ENCODE measurements at places on chromosomes 12 and 14.

DNA sequence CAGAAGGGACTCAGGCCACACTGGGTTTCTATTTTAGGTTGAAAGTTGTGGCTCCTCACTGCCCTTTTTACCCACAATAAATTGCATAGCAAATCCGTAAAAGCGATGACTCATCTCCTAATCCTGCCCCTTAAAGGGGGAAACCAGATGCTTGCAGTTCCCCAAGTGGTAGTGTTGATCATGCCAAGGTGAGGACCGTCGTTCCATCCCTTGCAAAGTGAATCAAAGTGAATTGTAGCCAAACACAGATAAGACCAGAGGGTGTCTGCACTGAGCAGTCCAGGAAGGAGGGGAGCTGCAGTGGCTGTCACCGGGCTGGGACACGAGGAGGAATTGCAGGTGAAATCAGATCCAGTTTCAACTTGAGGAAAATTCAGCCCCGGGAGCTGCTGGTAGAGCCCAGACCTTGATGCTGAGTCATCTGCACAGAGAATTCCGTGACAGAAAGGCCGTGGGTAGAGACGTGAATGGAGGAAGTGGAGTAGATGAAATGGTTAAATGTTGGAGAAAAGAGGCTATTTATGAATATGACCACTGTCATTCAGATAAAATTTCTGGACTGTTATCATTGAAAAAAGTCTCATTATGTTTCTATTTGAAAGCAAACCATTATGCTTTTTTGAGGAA is 44.2 kb upstream of the MMP17 start:
- no peak for DNase-seq

DNA sequence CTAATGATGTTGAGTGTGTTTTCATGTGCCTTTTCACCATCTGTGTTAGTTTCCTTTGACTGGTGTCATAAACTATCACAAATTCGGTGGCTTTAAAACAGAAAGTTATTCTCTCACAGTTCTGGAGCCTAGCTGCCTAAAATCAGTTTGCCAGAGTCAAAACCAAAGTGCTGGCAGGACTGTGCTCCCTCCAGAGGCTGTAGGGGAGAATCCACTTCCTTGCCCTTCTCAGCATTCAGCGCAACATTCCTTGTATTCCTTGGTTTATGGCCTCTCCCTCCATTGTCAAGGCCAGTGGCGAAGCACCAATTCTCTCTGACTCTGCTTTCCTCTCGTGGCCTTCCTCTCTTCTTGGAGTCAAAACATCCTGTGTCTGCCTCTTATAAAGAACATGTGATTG is 174.2 kb upstream of the PDE3A start:
- DNase-seq, result no peak

GRCh38 chr14:36672095-36672494 is 10.4 kb downstream of the PAX9 start:
- no peak for DNase-seq

- DNase-seq, result no peak
Measured at GRCh38 chr12:39990122-39991101, 115.5 kb downstream of the SLC2A13 start.

DNA sequence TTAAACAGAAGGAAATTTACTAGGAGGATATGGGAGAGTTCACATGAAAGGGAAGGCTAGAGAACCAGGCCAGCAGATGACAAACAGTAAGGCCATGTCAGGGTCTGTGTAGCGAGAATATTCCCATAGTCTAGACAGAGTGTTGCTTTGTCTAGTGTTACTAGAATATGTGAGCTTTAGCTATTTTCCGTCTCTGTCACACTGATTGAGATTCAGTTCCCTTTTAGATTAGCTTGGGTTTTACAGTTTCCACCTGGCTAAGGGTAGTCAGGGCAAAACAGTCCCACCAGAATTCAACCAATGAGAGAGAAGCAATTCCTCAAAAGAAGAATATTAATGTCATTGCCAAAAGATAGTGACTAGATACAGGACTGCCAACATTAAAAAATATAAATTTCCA is 82.8 kb upstream of the MDM1 start:
- DNase-seq, result no peak
